NCI-H1694 treated with DMSO at 0.1 percent for 48 hours (cell line): ENCODE measurements at places on chromosomes 3 and 15.

- DNase-seq, result no peak
Measured at GRCh38 chr15:67120839-67121643, 55.6 kb downstream of the SMAD3 start.

- DNase-seq, result no peak
Measured at GRCh38 chr15:35567392-35567791, 21.4 kb upstream of the DPH6 start.

DNA sequence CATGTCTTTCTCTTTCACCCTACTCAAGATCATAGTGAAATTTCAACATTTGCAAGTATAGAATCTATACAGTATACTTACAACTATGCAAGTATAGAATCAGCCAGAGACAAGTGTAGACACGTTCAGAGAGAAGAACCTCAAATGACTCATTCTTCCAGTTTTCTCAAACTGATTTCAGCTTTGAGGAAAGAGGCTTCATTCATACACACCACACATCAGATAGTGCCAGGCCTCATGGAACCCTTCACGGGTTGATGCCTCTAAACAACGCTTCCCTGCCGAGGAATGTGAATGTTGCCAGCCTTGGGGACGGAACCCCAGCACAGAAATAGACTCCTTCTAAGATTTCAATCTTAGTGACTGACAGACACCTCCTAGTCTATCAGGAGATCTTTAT is 135.7 kb downstream of the FOXP1 start:
- DNase-seq, result no peak

- DNase-seq, result no peak
Measured at GRCh38 chr3:11203961-11204360, 49.7 kb downstream of the HRH1 start.

GRCh38 chr3:18194431-18194830 is 230.7 kb downstream of the SATB1 start:
- no peak for DNase-seq

- DNase-seq, result no peak
Measured at GRCh38 chr3:72004749-72005292, 219.9 kb upstream of the PROK2 start.

- no peak for DNase-seq
Measured at GRCh38 chr15:25803541-25803940, 59.6 kb downstream of the ATP10A start.

DNA sequence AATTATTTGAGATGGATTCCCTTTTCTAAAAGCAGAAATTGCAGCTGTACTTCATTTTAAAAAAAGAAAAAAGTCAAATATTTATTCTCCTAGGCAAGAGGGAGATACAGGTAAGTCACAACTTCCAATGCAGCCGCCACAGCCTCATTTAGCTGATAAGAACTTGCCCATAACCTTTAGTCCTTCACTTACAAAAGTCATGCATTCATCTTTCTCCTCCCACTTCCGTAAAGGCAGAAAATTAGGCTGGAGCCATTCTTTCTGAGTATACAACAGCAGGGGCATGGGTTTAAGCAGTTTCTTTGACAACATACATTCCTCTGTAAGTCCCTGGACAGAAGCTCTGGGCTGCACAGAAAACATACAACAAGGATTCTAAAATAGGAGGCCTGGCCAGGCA is 4.3 kb downstream of the SUCLG2 start:
- no peak for DNase-seq

DNA sequence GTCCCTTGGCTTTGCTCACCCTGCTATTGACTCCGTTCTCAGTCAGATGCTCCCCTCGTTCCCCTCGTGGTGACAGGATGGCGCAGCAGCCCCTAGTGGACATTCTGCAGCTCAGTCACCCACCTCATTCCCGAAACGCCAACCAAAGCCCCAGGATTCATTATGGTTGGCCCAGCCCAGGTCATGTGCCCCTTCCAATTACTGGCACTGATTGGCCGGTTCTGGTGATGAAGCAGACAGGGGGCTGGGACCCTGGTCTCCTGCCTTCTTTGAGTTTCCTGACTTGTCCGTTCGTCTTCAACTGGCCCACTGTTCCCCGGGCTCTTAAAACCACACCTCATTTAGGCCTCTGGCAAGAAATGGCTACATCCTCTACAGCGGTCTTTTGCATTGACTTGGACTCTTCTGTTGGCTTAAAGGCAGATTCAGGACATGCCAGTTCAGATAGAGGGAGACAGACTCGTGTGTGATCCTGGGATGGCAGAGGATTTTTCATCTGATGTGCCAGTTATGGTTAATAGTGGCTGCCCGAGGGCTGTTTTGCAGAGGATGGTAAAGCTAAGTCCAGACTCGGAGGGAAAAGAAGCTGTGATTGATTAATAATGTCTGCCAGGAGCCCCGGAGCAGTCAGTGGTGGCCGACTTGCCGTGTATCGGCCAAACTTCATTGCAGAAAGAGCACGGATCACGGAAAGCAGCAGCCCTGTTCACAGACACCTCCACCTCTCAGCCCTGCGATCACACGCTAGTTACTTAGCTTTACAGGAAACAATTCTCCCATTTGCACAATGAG is 37.8 kb downstream of the LSM3 start:
- no peak for DNase-seq
